Hematopoietic multipotent progenitor cell treated with erythropoietin and hydrocortisone succinate and interleukin-3 and kit ligand, for 15 days (in vitro differentiated cells): ENCODE measurements at places on chromosomes 2 and 18.
A peak's percentile ranks its signal among the peaks of the same experiment; 100 is the strongest.

DNA sequence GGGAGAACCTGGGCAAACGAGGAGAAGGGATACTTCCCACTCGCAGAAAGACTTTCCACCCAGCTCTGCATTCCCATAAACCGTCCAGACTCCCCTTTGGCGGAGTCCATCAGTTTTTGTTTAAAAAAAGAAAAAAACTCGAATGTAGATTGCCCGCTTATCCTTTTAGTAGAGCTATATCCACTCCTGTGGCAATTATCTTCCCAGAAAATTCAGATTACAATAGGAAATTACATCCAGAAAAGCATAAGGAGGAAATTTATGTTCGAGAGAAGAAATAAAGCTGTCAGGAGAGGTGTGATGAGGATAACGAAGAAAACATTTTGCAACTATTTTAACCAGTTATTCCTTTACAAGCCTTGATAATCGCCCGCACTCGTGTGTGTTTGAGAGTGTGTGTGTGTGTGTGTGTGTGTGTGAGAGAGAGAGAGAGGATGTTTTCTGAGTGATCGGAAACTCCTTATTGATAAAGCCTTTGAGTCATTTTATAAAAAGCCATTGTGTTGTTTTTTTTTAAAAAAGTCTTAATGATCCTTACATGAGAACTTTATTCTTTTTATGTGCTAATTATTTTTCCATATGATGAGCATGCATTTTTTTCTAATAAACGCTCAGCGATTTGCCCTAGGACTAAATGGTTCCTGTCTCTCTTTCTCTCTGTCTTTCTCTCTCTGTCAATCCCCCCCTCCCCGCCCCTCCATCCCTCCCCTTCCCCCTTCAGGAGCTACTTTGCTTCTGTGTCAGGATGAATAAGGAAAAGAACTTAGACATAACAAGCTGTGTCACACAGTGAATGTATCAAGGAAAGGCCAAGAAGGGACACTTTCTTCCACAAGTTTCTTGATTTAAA, 1.1 kb upstream of the PPP3R1 start:
- peak; percentile 51 for DNase-seq

DNA sequence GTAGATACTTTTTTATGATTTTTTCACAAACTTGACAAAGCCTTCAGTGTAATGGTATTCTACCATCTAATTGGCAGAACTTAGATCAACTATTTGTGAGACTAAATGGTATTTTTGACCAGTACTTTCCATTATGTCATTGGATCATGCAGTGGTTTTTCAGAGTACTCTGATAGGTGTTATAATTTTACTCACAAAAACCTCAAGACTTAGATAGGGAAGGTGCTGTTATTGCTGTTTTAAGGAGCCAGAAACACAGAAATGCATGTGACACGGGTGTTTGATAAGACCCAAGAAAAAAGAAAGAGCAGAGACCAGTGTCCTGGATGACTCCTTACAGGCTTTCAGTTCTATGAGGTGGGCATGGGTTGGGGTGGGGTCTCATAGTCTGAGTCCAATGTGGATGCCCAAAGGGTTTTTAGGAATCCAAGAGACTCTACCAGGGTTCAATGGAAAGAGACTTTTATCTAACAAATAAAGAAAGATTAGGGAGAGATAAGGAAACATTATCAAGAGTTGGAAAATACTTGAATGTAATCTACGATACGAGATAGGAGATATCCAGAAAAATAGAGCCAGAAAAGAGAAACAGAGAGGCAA, 31.3 kb downstream of the SP140 start:
- DNase-seq, result no peak

- DNase-seq, result no peak
Measured at GRCh38 chr2:233819884-233820773, 34.2 kb downstream of the HJURP start.

GRCh38 chr18:62728254-62728653, 12.9 kb downstream of the PHLPP1 start:
- DNase-seq, result no peak

GRCh38 chr2:141508806-141509595, 621.8 kb downstream of the LRP1B start:
- DNase-seq, result no peak

GRCh38 chr2:151973901-151974199, 125.0 kb downstream of the CACNB4 start:
- no peak for DNase-seq

DNA sequence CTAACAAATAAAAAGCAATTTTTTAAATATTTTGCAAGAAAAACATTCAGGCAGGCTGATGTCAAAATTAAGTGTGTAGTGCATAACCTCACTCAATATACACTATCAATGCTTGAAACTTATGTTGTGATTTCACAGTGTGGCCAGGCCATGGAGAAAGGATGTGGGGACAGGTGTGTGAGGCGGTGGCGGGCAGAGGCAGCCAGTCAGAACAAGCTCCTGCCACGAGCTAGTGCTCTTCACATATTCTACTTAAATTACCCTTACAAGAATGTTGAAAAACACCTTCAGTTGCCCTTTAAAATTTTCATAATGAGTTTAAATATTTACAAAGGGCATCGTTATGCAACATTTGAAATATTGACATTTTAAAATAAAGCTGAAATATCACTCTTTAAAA, 43.2 kb downstream of the CYB5A start:
- DNase-seq, result no peak

- no peak for DNase-seq
Measured at GRCh38 chr18:52334896-52335295, 5.1 kb upstream of the DCC start.

DNA sequence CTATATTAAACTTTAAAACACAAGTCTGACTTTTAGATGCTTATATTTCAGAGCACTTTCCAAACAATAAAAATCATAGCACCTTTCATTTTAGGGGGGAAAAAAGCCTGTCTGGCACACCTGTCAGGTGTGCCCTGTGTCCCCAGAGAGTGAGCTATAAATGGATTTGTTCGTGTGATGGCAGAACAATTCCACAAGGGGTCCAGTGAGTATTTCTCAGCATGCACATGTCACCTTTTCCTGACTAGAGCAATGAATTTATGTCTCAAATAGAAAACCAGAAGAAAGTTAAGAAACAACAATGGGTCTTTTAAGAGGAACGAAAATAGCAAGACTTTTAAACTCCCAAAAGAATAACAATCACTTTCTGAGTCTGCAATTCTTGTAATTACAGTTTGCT, 55.9 kb downstream of the ACVR1C start:
- DNase-seq, result no peak

DNA sequence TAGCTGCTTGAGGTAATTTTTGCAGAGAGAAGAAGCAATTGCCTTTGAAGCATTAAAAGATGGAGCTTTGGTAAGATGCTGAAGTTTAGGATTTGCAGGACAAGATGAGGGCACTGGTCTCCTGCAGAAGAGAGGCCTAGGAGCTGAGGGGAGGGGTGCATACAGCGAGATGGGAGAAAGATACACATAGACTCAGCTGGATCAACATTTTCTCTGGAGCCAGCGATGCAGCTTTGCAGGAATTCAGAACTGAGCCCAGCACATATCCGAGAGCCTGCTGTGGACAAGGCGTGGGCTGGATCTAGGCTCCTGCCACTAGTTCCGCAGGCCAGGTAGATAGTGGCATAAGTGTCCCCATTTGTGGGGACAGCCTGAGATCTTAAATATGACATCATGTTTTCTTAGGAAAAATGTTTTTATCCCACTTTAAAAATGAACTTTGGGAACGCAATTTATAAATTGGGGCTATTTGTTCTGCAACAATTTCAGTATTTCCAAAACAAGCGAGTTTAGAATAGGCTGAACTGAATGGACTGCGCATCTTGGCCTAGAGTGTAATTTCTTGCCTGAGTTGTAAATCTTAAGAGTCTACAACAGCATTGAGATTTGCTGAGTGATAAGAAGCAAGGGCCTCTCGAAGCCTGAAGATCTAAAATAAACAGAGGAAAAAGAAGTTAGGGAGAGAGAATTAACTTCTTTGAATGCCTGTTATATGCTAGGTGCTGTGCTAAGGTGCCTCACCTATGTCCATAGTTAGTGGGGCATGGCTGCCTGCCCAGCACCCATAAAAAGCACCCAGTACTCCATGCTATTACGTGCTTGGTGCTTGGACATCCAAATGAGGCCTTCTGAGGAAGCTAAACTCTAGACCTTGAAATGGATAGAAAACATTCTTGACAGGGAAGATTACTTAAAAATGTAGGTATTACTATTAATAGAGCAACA, 17.3 kb downstream of the GRHL1 start:
- no peak for DNase-seq

- no peak for DNase-seq
Measured at GRCh38 chr2:98773169-98773568, 42.2 kb upstream of the MGAT4A start.

DNA sequence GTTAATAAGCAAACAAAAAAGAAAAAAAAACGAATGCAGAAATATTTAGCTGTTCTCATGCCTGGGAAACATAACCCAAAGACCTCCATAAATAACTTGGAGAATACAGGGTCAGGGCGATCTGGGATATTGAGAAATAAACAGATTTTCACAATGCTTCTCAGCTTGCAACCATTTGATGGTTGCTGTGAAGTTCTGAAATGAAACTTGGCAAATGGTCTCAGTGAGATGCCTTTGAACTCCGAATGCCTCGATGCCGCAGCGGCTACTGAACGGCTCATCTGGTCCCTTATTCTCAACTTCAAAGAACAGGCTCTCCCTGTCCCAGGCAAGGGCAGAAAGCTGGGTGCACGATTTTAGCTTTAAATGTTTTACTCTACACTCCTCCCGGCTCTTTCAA, 78.1 kb downstream of the ZNF516 start:
- no peak for DNase-seq

DNA sequence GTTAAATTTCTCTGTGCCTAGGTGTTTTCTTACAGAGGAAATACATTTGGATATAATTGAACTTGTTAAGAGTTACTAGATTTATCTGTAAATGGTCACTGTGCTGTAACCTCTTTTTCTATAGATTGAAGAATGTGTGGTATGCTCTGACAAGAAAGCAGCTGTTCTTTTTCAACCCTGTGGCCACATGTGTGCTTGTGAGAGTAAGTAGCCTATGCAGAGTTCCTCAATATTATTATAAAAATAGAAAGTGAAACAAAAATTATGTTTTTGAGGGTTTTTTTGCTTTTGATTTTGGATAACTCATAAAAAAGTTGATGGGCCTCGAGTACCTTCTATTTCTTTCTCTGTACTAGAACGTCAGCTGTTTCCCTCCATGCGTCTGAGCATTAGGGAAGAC, 112.4 kb downstream of the MIB1 start:
- DNase-seq, result no peak

DNA sequence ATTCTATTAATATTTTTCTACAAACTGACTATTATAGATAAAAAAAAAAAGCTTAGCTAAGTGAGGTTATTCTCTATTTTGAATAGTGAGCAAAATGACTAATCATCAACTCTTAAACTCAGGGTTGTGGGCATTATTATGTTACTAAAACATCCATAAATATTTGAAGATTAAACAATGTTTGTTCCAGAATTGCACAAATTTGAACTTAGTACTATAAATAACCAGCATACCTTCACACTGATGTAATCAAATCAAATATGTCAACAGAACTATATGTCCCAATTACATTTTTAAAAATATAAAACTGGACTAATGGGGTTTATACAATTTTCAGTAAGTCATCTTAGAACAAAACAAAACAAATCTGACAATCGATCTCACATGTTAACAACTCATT, 800.9 kb downstream of the LRP1B start:
- no peak for DNase-seq

- peak; percentile 4 for DNase-seq
Measured at GRCh38 chr2:166361351-166362153, 14.2 kb downstream of the SCN9A start.

DNA sequence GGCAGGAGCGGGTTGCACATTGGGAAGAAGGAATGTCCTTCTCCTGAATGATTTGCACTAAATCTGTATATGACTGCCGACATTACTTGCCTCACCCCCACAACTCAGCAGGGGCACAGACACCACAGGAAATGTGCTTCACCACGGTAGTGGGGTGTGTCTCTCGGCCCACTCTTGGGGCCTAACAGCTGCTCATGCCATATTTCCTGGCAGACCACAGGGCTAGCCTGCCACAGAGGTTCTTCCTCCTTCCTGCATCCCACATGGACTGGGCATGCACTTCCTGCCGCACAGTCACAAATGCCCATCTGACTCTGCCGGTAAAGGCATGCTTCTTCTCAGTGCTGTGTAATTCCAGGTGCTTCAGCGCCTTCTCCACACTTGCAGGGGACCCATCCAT, 10.3 kb upstream of the PAPOLG start:
- no peak for DNase-seq

DNA sequence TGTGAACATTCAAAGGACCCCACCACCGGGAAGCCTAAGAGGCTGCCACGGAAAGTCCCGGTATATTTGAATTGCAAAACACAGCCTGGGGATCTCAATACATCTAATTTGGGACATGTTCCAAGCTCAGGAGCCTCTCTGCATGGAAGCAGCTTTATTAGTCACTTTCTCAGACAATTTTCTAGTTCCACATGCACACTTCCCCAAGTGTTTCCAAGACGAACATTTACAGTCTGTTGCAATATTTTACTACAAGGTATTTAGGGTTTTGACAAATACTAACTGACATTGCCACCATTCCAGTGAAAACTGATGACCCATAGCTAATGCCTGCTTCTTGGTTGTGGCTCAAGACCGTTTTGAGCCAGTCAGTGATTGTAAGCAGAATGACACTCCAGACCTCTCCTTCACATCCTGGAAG, 145.3 kb downstream of the NCKAP5 start:
- no peak for DNase-seq

DNA sequence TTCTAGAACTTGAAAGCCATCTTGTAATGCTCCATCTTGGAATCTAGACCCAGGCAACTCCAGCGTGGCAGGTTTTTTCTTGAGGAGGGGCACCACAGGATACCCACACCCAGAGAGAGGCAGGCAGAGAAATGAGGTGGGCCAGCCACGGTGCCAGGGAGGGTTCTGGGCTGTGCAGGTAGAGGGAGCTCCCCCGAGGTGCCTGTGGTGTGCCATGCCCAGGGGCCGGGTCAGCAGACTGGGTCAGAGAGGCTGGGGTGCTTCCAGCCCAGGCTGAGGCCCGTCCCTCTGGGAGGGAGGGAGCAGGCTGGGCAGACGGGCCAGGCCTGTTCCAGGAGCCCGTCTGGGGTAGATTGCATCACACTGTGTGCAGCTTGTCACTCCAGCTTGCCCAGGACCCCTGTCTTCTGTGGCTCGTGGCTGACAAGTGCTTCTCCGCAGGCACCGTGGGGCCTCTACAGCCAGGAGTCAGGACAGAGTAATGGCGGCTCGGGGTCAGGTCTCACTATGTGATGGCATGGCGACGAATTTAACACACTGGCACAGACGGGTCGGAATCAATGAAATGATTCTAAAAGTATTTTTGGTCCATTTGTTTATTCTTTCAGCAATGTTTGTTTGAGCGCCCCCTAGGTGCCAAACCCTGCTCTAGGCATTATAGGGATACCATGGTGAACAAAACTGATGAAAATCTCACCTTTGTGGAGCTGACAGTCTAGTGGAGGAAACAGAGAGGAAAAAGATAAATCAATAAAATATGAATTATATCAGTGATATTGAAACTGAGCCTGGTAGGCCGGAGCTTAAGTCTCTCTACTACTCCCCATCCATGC, 144.0 kb downstream of the ACOXL start:
- peak; percentile 6 for DNase-seq

- no peak for DNase-seq
Measured at GRCh38 chr2:20186078-20186854, 38.7 kb downstream of the SDC1 start.
